H7 (cell line): ENCODE measurements at places on chromosomes 5 and 9.

GRCh38 chr5:113117543-113118115 is 141.0 kb downstream of the DCP2 start:
- no peak for DNase-seq

DNA sequence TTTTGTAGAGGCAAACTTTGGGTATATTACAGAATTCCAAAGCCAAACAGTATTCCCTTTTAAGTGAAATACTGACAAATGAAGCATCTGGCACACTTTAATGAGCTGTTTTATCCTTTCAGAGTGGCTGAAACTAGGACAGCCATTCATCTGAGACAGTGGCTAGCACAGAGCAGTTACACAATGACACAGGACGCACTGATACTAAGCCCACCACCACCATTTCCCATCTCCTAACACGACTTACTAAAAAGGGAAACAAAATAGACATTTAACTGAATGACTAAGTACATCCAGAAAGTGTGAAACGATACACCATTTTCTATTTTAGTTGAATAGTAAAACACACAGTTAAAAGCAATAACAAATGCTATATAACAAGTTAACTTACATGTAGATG is 120.4 kb upstream of the RETREG1 start:
- DNase-seq, result no peak

GRCh38 chr9:35912791-35913400 is 3.6 kb downstream of the SPAAR start:
- no peak for DNase-seq

DNA sequence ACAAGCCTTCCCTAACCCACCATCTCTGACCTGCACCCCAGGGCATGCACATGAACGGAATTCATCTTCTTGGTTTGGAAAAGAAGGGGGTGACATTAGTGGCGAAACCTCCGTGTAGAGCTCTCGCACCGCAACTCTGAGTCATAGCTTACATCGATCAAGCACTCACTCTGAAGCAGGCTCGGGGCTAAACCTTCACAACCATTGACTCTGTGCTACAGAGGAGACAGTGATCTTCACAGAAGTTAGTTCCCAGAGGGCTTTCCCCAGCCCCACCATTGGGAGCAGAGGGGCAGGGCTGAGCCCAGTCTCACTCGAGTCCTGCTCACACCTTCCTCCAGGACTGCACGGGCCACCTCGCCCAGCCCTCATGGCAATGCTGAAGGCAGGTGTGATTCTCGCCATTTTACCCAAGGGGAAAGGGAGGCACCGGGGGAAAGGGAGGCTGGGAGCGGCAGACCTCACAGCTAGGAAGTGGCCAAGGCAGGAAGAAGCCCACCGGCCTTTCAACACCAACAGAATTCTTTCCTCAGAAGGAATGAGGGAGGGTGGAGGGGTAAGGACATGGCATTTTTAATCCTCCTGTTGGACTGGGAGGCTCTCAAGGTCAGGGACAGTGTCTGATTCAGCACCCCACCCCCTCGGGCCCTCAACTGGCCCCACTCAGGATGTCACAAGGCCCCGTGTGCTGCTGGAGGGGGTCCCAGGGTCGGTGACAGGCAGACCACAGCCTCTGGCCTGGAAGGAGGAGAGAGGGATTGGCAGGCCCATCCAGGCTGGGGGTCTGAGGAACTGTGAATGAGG is 25.9 kb upstream of the IL17B start:
- DNase-seq, result no peak

DNA sequence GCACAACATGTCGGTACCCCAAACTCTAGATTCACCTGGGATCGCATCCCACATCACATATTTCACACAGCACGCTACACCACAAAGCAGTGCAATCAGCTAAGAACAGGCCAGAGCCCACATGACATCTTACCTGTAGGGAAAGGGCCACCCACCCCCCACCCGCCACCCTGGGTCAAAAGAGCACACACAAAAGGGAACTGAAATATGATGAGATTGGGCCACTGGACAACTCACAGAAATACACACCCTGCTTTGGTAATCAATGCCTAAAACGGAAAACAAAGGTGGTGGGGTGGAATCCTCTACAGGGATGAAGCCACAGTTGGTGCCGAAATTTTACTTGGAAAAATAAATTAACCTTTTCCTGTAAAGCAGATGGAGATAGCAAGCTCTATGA is 13.1 kb downstream of the RETREG1 start:
- DNase-seq, result no peak

- no peak for DNase-seq
Observed at GRCh38 chr5:110356677-110357076, 369.8 kb downstream of the TMEM232 start.

DNA sequence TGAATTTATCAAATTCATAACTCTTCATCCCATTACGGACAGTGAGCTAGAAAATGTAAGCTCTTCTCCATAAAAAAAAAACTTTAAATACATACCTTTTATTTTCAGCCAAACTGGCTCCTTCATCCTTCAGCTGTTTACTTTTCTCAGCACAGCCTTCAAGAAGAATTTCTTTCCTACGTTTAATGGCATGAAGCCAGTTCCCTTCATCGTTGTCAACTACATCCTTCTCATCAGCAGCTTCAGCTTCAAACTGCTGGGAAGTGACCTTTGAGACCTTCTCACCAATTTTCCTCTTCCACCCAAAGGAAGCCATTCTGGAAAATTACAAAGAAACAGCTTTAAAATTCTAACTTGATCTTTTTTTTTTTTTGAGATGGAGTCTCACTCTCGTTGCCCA is 9.1 kb downstream of the TTC33 start:
- DNase-seq, result no peak

DNA sequence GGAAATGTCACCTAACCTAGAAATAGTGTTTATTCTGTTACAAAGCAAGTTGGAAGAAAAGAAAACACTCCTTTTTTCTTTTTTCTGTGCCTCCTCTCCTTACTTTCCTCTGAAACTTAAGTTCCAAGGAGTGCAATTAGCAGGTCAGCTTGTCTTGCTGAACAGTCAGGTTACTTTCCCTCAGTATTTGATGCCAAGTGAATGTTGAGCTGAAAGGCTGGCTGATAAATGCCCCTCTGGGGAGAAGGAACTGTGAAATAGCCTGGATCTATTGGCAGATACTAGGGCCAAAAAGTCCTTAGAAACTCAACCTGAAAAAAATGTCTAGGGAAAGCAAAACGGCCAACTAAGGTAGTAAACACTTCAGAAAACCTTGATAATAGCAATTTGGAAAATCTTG is 43.6 kb downstream of the GRIA1 start:
- no peak for DNase-seq

DNA sequence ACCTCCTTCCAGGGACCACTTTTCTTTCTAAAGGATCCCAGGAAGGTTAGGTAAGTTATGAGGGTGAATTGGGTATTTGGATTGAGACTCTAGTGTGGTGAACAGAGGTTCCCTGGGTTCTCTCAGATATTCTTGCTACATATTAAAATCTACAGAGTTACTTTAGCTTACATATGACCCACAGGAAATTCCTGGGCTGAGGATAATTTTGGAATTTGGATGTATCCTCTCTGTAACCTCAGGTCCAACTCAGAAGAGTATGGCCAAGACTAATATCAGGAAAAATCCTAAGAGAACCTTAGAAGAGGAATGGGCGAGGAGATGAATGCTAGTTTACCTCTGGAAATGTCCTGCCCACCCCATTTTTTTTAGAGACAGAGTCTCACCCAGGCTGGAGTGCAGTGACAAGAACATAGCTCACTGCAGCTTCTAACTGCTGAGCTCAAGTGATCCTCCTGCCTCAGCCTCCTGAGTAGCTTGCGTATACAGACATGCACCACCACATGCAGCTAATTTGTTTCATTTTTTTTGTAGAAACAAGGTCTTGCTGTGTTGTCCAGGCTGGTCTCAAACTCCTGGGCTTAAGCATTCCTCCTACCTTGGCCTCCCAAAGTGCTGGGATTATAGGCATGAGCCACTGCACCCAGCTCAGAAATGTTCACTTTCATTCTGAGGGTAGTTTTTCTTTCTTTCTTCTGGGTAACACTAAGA is 196.4 kb downstream of the ARHGEF28 start:
- DNase-seq, result no peak

DNA sequence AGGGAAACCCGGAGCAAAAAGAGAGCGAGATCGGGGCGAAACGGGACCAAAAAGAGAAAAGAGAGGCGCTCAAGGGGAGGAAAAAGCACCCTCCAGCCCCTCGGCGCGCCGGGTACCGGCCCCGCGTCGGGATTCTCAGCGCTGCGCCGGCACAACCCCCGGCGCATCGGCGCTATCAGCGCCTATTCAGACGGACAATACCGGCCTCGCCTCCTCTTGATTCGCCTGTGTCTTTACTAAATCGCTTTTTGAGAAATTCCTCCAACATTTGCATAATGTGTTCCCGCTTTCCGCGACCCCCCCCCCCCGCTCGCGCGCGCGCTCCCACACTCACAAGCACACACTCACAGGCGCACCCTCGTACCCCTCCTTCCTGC is 578 bp downstream of the LHX6 start:
- DNase-seq, result peak; percentile 80

GRCh38 chr5:180330810-180331646 is 22.1 kb downstream of the GFPT2 start:
- peak; percentile 45 for DNase-seq

DNA sequence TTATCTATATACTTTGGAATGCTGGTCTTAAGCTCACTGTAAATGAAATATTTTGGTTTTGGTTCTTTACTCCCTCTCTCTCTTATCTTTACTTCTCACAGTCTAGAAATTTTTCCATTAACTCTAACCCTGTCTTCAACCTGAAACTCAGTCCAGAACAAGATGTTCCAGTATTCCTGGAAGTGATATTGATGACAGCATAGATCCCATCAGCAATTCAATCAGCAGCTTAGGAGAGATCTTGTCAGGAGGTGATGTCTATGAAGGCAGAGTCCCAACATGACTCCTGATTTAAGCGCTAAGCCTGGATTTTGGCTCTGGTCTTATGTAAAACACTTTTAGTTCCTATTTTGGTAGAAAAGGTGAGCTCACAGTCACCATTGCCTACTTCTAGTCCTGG is 52.6 kb downstream of the RFK start:
- DNase-seq, result no peak

- DNase-seq, result no peak
Observed at GRCh38 chr5:88954511-88954910, 71.5 kb upstream of the MEF2C start.

GRCh38 chr9:129392093-129392541 is 214.1 kb upstream of the IER5L start:
- peak; percentile 64 for DNase-seq

DNA sequence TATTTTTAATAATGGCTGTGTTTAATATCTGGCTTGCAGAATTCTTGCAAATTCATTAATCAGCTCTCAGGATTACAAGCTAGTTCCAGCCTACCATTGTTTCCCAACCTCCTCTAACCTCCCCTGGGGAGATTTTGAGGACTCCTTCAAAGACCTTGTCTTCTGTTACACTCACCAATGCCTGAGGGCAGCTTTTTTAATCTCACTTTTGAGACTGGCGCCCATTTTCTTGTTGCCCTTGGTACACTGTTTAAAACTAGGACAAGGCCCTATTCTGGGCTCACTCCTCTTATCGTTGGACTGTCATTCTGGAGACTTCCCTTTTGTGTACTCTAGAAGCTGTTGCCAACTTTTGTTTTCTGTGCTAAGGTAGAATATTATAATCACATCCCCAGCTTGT is 13.6 kb upstream of the EQTN start:
- peak; percentile 32 for DNase-seq

DNA sequence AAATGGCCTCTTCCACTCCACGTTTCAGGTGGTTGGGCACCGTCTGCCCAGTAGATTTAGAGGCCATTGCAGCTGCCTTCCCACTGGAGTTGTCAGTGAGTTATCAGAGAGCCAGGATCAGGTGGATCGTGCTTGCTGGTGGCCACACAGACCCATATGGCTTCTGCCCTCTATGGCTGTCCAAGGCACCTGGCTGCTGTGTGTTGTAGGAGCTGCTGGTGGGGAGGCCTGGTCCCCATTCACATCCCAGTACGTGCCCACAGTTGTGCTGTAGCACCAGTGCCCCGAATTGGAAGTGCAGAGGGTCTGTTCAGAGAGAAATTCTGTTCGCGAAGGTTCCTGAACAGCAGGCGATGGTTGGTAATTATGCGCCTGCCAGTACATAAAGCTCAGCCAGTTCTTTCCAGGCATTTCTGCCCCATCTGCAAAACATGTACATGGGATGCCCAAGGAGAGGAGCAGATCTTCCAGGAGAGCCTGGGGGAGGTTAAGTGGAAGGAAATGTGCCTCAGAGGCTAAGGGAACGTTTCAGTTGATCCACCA is 41.1 kb downstream of the UBE2QL1 start:
- no peak for DNase-seq

DNA sequence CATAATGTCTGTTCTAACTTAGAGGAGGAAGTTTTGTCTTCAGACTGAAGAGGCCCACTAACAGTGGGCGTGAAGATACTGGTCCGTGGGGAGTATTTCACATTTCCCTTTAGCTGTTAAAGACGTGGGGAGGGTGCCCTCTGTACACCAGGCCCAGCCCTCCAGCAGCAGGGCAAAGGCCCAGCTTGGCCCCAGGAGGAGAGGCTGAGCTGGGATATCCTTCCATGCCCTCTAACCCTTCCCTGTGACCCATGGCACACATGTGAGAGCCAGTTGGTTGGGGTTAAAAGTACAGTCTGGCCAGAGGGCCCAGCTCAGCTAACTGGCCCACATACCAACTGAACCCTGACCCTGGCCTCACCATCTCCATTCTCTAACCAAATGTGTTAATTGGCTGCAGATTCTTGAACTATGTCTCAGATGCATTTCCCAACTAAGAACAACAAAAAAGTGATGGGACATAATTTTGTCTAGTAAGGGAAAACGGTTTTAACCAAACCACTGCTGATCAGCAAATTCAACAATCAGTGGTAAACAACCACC is 74.4 kb downstream of the LHFPL2 start:
- DNase-seq, result no peak

DNA sequence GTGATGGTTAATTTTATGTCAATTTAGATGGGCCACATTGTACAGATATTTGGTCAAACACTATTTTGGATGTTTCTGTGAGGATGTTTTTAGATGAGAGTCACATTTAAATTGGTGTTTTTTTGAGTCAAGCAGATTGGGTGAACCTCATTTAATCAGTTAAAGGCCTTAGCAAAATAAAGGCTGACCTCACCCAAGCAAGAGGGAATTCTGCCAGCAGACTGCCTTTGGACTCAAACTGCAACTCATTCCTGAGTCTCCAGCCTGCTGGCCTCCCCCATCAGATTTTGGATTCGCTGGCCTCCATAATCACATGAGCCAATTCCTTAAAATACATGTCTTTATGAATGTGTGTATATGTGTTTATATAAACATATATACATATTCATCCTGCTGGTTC is 282.7 kb upstream of the POU5F2 start:
- no peak for DNase-seq

DNA sequence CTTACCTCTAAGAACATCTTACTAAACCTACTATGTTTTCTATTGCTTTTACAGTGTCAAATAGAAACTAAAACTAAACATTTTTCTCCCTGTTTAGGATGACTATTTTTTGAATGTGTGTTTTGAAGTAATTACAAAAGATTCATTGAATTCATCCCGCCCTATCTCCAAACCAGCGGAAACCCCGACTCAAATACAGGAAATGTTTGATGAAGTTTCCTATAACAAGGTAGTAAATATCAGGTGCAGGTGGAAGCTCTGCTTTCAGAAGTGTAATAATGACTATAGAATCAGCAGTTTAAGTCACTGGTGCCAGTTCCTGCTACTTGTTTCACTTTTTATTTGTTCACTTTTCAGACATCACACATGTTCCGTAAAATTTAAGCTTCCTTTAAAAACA is 20.0 kb downstream of the ERAP2 start:
- DNase-seq, result no peak

- DNase-seq, result no peak
Observed at GRCh38 chr5:101482931-101483330, 579.8 kb upstream of the ST8SIA4 start.
